ENCODE measurements at places on chromosomes 16 and 17.

- no peak for DNase-seq
Observed at GRCh38 chr17:65627891-65628643, 66.6 kb upstream of the AXIN2 start.

DNA sequence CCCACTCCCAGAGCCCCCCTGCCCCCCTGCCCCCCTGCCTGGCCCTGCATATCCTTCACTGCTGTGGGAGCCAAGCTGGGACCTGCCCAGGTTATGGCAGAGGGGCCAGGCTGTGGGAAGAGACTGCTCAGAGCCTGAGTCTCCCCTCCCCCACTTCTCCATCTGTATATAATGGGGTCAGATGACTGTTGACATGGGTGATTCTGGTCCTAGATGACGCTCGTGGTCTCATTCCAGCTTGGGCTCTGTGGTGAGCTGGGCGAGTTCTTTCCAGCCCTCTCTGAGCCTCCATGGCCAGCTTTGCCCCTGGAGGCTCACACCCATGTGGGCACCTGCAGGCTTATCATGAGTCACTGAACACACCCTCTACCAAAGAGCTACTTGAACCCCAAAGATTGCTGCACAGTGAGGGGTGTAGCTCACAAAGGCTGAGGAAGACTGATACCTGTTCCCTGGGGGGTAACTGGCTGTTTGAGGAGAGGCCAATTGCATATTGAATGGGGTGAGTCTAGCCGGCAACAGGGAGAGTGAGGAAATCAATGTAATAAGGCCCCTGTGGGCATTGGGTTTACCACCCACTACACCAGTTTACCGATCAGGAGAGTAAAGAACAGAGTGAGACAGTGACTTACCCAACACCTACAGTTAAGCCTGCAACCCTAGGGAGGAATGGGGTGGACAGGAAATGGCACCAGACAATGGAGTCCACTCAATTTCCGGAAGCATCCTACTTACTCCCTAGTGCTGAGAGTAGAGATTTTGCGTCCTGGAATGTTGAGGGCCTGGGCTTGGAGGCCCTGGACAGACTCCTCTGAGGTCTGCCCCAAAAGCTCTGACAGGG is 4.2 kb upstream of the SREBF1 start:
- no peak for DNase-seq

DNA sequence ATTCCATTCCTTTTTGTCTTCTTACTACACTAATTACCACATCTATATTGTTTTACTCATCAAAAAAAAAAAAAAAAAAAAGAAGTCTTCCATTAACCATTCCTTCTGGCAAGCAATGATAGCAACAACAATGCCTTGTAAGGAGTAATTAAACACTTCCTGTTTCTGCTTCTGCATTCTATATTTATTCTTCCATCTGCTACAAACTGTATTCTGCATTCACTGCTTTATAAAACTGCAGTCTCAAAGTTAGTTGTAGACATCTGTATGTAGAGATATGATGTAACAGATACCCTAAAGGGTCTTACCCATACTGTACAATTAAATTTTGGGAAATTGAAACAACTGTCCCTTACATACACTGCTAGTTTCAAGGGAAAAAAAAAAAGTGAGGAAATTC is 28.7 kb upstream of the ABCA6 start:
- no peak for DNase-seq

- DNase-seq: no peak
Observed at GRCh38 chr17:80873307-80873951, 118.2 kb upstream of the CHMP6 start.

DNA sequence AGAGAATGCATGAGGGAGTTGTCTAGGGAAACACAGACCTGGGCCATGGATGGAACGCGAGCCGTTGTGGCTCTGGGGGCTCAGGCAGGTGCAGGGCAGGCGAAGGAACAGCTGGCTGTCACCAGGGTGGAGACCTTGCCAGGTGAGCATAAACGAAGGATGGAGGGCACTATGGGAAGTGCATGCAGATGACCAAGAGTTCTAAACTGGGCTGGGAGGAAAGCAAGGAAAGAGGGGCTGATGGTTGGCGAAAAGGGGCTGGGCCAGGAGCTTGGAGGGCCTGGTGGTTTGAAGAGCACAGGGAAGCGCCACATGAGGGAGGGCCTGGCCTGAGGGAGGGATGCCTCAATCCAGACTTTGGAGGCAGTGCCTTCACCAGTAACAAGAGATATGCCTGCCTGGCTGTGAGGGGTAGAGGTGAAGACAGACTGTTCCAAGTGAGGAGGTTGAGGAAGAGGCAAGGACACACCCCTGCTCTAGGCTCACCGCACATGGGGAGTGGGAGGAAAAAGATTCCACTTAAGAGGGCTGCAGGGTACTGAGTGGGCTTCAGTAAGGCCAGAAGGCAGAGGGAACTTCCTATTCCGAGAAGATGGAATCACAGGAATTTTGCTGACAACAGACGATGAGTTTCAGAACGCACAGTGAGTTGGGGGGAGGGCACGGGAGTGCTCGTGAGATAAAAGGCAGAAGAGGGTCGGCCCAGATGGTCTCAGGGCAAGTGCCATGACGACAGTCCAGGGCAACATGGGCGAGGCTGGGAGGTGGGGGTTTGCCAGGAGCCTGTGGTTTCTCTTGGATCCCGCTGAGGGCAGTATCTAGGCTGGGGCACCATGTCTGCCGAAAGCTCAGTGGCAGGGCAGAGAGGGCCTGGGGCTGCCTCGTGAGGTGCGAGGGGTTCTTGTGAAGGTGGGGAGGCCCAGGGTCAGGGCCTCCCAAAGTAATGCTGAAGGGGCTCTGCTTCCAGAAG is 20.6 kb downstream of the B9D1 start:
- DNase-seq: no peak

DNA sequence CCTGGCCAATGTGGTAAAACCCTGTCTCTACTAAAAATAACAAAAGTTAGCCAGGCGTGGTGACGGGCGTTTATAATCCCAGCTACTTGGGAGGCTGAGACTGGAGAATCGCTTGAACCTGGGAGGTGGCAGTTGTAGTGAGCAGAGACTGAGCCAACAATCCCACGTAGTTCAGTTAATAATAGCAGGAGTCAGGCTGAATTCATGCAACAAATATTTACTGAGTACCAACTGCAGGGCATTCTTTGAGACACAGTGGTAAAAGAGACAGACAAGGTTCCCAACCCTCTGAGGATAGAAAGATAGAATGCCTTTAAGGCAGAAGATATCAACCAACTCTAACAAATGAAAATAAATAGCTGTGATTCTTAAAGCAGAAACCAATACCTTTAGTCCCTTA is 39.1 kb downstream of the SPOP start:
- no peak for DNase-seq

DNA sequence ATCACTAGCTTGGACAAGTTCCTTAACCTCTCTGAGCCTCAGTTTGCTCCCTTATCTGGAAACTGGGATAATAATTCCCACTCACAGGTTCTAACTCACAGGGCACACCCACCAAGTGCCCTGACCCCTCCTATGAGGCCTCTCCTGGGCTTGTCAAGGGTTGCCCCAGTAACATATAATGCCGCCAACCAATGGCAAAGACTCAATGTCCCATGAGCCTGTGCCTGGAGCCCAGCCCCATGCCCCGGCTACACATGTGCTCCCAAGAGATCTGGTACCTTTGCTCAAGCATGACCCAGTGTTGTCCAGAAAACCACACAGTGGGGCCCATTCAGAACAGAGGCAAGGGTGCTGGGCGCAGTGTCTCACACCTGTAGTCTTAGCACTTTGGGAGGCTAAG is 8.5 kb upstream of the FBXL19 start:
- DNase-seq: no peak

- no peak for DNase-seq
Observed at GRCh38 chr17:44518032-44518431, 14.8 kb upstream of the GPATCH8 start.

- DNase-seq: no peak
Observed at GRCh38 chr17:27477050-27477888, 21.0 kb downstream of the KSR1 start.

DNA sequence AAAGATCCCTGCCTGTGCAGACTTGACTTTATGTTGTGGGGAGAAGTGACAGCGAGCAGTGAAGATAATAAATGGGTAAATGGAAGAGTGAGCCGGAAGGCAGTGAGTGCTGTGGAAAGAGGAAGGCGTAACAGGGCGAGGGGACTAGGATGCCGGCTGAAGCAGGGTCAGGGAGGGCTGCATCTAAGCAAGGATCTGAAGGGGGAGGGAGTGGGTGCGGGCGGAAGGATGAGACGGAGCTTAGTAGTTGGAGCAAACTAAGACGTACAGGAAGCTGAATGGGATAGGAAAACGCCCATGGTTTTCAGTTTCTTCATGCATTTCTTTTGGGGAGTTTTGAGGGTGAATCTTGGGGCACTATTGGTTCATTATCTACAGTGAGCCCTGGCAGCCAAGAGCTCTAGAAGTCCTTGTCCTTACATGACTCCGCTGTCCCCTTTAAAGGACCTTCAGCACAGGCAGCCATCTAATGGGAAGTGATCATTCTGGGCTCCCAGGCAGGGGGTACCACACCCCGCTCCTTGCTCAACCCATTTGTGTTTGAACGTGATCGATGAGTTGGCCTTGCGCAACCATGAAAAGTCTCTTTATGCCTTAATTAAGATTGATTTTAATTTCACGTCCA is 10.4 kb upstream of the NAT9 start:
- DNase-seq: no peak

- no peak for DNase-seq
Observed at GRCh38 chr17:68437979-68438822, 19.1 kb downstream of the WIPI1 start.

DNA sequence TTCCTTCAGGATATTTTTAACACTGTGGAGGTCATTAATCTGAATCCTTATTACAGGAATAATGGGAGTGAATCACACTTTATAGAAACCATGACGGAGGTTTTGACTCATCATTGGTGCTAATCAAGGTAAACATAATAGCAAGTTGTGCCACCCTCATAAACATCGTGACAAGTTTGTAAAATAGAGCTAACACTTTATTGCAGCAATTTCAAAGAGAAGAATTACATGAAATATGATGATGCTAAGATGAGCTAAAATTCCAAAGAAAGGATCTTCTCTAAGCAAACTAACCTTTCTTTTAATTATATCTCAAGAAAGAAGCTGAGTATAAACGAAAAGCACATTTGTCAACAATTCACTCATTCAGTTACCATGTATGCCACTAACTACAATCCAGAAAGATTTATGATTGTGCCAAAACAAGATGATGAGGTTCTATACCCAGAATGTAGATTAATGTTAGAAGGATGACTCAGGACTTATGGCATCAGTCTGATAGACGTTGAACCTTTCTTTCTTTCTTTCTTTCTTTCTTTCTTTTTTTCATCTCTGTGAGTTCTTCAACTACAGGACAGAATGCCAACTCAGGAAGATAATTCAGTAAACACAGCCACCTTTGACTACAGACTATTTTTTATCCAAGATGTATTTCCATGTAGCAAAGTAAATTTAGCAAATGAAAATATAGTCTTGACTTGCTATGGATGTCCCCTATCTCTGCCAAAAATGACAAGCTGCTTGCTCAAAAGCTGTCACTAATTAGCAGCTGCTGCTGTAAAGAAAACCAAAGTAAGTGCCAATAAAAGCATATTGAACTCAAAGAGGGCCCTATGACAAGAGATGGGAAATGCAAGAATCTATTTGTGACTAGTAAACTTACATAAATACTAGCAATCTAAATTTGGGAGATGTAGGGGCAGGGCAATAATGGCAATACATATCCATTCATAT is 23.3 kb downstream of the STAT5B start:
- DNase-seq: no peak

GRCh38 chr17:20262226-20263114 is 204.9 kb downstream of the LGALS9B start:
- DNase-seq: no peak

- no peak for DNase-seq
Observed at GRCh38 chr17:37088459-37088858, 139.7 kb downstream of the AATF start.

DNA sequence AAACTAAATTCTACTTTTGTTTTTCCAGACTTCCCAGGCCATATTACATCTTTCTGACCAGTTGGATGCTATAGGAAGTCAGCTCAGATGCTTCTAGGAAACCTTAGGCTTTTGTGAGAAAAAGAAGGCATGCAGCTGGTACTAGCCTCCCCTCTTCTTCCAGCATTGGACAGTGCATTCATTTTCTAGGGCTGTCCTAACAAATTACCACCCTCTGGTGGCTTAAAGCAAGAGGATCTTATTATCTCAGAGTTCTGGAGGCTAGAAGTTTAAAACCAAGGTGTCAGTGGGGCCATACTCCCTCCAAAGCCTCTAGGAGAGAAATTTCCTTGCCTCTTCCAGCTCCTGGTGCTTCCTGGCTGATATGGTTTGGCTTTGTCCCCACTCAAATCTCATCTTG is 467.8 kb downstream of the SLC39A11 start:
- DNase-seq: no peak

DNA sequence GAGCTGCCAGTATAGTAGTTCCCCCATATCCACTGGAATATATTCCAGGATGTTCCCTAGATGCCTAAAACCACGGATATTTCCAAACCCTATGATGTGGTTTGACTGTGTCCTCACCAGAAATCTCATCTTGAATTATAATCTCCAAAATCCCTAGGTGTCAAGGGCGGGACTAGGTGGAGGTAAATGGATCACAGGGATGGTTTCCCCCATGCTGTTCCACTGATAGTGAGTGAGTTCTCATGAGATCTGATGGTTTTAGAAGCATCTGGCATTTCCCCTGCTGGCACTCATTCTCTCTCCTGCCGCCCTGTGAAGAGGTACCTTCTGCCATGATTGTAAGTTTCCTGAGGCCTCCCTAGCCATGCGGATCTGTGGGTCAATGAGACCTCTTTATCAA is 168.6 kb downstream of the MAF start:
- DNase-seq: no peak

DNA sequence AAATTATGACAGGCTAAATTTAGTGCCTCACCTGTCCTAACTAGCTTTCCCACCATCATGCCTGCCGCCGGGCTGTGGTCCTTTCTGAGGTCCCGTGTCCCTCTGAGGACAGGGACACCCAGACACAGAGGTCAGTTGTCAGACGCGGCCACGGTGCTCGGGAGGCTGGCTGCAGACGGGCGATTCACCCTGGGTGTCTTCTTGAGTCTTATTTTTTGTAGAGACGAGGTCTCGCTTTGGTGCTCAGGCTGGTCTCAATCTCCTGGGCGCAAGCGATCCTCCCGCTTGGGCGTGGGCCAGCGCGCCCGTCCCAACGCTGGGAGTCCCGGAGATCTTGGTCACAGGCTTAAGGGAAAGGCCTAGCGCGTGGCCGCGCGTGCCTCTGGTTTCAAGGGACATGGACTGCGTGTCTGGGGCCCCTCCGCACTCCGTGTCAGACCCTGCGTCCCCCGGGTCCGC is 797 bp upstream of the RAB11FIP3 start:
- DNase-seq: no peak

- no peak for DNase-seq
Observed at GRCh38 chr17:75695830-75696271, 25.4 kb upstream of the ITGB4 start.

DNA sequence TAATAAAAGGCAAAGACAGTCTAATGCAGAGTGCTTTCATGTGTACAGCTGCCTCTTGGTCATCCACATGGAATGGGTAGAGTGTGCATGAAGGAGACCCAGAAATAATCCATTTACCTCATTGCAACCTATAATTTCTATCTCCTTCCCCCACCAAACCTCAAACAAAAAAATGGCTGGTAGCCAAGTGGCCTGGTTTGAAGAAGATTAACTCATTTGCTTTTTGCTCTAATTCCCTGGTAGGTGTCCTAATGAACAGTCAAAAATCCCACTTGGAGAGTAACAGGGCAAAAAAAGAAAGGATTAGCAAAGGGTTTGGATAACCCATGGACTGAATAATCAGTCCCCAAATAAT is 13.0 kb upstream of the LYRM9 start:
- no peak for DNase-seq
